Activated T-helper 1 cell treated with anti-CD3 and anti-CD28 coated beads, Interleukin-12 subunit alpha, Interleukin-12 subunit beta, Interleukin-2, Interleukin-4 antibody, amounts not matched to agents 30 ng/mL and 10 ng/mL and 1 ng/mL, durations not matched to agents 14 hours and 24 hours and 36 hours (primary cell): ENCODE measurements at places on chromosomes 1 and 21.
A peak's percentile ranks its signal among the peaks of the same experiment; 100 is the strongest.

- DNase-seq: no peak
Observed at GRCh38 chr1:157315544-157315943, 177.3 kb upstream of the ETV3 start.

GRCh38 chr1:163770265-163770664 is 448.5 kb downstream of the NUF2 start:
- no peak for DNase-seq

GRCh38 chr1:213330281-213330680 is 279.2 kb downstream of the RPS6KC1 start:
- DNase-seq: no peak

DNA sequence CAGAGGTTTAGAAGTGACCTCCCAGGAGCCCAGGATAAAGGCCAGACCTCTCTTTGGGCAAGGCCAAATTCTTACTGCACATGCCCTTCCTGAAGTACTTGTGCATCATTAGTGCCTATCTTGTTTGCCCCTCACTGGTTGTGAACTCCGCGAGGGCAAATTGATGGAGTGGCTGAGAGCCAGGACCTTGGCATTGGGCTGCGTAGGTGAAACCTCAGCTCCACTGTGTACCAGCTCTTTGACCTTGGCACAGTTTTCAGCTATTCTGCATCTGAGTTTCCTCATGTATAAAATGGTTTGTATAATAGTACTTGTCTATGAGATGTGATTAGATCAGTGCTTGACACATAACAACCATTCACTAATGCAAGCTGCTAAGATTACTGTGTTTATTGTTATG is 11.5 kb downstream of the OTUD3 start:
- DNase-seq: no peak

GRCh38 chr1:151273924-151274466 is 8.1 kb upstream of the ZNF687 start:
- DNase-seq: no peak

- DNase-seq: no peak
Observed at GRCh38 chr1:31787786-31788137, 23.6 kb upstream of the ADGRB2 start.

DNA sequence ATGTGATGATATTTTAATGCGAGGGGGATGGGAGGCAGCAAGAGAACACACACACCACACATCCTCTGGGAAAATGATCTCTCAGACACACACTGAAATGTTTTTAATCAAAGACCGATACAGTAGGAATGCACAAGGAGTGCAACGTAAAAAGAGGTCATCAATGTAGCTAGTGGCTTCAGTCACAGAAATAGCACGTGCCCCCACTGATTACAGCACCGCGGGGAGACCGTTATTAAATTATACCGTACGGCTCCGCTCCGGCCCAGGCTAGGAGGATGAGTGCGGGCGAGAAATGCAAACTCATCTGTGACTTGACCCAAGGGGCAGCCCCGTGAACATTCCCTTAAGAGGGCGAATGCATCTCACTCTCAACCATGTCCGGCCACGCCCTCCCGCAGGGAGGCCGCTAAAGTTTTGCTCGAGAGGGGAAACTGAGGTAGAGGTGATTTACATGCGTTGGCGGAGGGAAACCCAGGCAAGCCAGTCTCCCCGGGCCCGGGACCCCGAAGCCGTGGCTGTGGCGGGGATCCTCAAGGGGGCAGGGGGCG is 552 bp downstream of the UBR4 start:
- peak; percentile 44 for DNase-seq

GRCh38 chr1:63124666-63125191 is 197.6 kb upstream of the FOXD3 start:
- no peak for DNase-seq

GRCh38 chr1:1599935-1600860 is at the start of gene FNDC10:
FNDC10 (minus strand) TSS chr1:1600135; CDS start chr1:1600015, 120 bp downstream.
- no peak for DNase-seq

DNA sequence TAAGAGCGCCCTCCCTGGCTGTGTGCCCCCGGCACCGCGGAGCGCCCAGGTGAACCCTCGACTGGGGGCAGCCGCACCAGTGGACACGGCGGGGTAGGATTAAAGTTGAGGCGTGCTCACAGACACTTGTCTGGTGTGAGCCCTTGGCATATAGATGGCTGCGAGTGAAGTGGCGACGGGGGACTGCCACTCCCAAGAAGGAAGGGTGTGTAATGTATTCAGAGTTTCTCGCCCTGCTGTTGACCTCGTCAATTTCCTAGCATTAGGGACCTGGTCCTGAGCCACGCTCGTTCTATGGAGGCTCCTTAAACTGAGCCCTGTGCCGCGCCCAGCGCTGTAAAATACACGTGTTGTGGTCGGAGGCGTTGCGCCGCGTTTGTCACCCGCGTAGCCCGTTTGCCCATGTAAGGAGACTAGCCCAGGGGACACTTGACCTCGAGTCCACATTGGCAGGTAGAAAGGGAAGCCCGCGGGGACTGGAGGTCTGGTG is 554 bp downstream of the EVA1C start:
- no peak for DNase-seq

GRCh38 chr21:25936776-25937175 is 202.0 kb downstream of the GABPA start:
- DNase-seq: no peak

- no peak for DNase-seq
Observed at GRCh38 chr1:224058303-224058702, 55.6 kb upstream of the FBXO28 start.

DNA sequence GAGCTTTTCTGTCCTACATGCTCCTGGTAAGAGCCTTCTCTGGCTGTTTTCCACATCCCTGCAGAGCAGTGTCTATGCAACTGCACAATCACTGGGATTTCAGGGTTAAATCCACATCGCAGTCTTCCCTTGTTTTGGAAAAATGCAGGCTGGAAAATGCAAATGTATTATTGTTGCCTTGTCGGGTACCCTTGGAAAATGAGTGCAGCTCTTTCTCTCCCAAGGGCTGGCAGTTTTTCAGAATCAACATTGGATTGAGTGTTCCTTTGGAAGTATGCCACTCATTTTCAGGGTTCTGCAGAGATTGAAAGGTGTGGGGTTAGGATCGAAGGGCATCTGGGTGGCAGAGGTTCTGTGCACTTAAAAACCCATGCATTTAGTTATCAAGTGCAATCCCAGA is 3.2 kb downstream of the NOS1AP start:
- DNase-seq: no peak

GRCh38 chr1:194829492-194829891 is 1643.1 kb upstream of the B3GALT2 start:
- DNase-seq: no peak

DNA sequence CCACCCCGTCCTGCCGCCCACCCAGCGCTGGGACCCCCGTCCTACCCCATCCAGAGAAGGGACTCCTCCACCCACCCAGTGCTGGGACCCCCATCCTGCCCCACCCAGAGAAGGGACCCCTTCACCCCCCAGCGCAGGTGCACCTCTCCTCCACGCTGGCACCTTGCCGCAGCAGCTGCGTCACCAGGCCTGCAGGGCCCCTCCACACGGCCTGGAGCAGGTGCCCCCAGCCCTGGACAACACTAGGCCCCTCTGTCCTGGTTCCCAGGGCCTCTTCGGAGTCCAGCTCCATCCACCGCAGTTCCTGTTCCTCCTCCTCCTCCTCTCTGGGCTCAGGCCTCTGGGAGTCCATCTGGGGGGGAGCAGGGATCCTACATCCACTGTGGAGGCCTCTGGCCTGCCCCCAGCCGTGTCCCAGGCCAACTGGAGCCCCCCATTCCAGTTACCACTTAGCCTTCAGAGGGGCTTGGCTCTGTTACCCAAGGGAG is 378 bp downstream of the ANKRD65 start:
- no peak for DNase-seq

- DNase-seq: no peak
Observed at GRCh38 chr1:182380199-182380598, 11.4 kb downstream of the GLUL start.

DNA sequence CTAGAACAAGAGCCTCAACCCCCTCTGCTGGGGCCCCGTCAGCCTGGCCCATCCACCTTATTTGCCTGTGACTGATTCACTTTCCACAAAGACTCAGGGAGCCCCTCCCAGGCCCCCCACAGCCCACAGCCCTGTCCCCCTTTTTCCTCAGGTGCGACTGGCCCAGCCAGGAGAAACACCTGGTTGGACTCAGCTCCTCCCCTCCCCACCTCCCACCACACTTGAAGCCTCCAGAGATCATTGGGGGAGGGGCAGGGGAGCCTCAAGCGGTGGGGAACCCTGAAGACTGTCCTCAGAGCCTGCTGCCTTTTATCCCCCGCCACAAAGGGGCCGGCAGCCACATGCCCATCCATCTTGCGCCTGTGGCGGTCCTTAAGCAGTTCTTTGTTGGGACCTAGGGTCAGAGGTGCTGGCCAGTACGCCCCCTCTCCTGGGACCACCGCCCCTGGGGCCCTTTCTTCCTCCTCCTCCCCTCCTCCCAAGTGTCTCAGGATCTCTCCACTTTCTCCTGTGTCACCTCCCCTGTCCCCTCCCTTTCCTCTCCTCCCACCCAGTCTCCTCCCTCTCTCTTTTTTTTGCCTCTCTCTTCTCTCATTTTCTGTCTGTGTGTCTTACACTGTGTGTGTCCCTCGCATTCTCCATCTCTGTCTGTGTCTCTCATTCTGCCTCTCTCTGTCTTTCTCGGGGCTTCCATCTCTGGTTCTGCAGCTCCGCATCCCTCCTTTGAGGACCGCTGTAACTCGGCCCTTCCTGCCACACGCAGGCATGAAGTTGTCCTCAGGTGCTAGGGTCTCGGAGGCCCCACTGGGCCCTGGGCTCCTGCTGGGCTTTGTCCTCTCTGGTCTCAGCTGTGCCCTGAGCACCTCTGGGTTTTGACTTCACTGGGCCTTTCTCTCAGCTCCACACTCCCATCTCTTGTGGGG is 12.2 kb downstream of the CRABP2 start:
- DNase-seq: no peak

- DNase-seq: no peak
Observed at GRCh38 chr1:238258510-238258909, 367.8 kb upstream of the ZP4 start.

DNA sequence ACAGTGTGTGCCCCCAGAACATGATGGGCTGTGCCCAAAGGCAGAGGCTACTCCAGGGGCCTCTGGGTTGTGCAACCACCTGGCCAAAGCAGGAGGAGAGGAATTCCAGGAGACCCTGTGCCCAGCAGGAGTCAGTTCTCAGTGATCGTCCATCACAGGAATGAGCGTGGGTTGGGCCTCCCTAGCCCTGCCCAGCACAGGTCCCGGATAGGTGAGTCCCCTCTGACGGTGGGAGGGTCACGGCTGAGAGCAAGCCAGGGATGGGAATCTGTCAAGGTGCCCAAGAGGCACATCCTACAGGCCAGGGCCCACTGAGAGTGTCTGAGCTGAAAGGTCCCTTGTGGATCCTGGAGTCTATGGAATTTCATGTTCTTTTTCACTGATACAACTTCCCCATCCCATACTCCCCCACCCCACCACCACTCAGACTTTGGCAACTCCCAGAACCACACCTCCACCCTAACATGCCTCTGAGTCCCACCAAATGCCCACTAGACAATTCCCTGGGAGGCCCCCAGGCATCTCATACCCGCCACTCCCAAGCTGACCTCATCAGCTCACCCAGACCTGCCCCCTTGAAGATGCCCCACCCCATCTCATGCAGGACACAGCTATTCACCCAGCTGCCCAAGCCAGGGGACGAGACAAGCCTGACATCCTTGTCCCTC is 3.1 kb downstream of the GJB4 start:
- no peak for DNase-seq

DNA sequence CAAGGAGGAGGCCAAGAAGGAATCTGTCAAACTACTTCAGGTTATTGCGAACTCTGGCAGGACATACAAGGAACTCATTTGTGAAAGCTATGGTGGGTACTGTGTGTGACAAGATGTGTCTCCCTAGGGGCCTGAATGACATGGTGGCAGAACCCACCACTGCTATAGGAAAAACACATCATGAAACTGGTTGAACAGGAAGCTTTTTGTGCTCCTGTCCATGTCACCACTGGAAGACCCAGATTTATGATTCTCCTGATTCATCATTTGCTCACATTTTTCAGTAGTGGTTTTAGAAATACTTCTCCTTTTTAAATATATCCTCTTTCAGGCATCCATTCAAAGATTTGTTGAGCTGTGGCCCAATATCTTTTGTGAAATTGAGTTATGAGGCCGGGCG is 23.6 kb downstream of the ARMH1 start:
- DNase-seq: no peak

- DNase-seq: no peak
Observed at GRCh38 chr1:116804736-116805135, 50.5 kb downstream of the CD2 start.

DNA sequence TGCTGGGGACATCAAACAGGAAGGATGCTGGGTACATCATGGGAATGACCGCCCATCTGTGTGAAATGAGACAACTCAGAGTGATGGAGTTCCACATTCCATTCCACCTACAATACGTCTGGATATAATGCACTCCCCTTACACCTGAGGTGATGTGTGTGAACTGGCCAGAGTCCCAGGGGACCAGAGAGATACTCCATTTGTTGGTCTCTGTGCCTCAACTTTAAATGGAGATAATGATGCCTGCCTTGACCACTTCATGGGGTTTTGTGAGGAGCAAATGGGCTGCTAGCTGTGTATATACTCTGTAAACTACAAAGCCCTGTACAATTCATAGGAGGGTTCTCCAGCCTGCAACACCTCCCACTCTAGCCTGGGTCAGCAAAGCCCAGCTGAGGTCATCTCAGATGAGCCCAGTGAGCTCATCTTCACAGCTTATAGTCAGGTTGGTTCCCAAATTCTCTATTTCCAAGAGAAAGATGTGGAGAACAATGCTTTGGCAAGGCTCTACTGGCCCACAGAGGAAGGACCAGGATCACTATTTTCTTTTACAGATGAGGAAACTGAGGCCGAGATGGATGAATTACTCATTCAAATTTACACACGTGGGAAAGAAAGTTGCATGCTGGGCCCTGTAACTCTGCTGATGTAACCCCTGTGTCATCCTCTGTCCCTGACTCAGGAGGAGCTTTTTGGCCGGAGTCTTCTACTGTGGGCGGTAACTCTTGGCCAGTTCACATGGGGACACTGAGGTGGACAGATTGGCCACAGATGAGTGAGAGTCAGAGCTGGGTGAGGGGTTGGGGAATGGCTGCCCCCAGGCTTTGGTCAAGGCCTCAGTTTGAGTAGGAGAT is 105.6 kb upstream of the GCLM start:
- DNase-seq: no peak

DNA sequence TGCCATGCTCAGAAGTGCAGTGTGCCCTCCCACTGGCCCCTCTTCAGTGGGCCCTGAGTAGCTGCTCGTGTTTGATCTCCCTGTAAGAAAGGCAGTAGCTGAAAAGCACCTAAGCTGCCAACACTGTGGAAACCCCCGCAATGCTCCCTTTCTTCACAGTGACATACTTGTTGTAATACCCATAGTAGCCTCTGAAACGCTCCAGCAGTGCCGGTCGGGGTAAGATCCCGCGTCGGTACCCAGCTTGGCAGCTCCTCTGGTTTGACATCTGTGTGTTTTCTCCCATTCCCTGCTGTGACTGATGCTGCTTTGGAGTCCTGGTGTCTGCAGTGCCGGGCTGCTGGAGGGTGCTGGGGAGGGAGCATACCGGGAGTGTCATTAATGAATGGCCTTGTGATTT is 3.6 kb downstream of the CHAF1B start:
- DNase-seq: no peak
